HFF-Myc (cell line): ENCODE measurements at places on chromosomes 3 and 15.
A peak's percentile ranks its signal among the peaks of the same experiment; 100 is the strongest.

DNA sequence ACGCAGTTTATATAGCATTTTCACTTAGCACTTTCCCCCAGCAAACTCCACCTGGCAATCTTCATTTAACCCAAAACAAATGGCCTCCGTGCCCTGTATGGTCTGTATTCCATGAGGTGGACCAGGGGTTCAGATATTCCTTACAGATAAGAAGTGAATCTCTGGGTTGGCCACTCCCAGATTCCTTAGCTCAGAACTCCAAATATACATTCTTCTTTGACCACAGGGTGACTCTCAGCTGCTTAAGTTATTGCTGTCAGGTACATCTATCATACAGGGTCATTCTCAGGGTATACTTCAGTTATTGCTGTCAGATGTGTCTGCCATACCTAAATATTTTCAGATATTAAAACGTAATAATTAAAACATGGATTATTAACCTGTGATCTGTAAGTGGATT is 229.8 kb downstream of the TBL1XR1 start:
- no peak for DNase-seq

DNA sequence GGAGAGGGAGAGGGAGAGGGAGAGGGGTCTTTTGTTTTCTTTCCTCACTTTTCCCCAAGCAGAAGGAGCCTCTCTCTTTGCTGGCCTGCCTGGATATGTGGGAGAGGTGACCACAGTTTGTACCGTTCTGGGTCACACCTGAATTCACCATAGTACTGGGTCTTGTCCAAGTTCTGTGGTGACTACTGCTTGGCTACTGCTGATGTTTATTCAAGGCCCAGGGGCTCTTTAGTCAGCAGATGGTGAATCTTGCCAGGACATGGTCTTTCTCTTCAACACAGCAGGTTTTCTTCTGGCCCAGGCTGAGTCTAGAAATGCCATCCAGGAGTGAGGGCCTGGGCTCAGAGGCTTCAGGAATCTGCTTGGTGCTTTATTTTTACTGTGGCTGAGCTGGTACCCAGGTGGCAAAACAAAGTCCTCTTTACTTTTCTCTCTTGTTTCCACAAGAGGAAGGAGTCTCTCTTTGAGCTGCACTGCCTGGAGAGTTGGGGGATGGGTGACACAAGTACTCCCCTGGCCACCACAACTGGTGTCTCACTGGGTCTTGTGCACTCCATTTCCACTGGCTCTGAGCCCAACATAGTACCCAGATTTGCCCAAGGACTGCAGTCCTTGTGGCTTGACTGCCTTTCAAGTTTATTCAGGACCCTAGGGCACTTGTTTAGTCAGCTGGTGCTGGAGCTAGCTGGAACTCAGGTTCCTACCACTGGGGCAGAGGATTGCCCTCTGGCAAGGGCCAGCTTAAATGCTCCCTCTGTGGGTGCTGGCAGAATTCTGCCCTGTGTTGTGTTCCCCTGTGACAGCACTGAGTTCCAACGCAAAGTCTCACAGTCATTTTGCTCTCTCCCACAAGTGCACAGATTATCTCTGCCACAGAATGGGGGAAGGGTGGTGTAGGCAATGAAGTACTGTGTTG is 16.8 kb upstream of the CCNDBP1 start:
- no peak for DNase-seq

DNA sequence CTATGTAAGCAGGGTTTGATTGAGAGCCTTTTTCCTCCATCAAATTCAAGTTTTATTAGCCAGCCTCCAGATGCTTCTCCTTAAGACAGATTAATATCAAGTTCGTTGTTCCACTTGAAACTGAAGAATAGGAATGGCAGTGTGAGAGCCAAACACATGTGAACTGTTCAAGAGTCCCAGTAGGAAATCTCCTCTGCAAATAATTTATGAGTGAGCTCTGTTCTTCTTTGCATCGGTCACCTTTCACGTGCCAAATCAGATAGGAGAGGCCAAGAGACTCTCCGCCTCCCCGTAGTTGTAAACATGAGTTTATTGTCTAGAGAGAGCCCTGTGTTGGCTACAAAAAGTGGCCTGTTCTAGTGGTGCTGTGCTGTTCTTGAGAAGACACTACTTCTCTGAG is 372.1 kb upstream of the NR2F2 start:
- no peak for DNase-seq

DNA sequence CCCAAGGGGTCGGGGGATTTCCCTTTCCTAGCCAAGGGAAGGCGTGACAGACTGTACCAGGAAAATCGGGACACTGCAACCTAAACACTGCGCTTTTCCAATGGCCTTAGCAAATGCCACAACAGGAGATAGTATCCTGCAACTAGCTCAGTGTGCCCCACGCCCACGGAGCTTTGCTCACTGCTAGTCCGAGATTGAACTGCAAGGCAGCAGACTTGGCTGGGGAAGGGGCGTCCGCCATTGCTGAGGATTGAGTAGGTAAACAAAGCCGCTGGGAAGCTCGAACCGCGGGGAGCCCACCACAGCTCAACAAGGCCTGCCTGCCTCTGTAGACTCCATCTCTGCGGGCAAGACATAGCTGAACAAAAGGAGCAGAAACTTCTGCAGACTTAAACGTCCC is 72.3 kb upstream of the THRB start:
- DNase-seq: no peak

- no peak for DNase-seq
These were observed 7.3 kb upstream of the MCCC1 start for GRCh38 chr3:183106635-183107034.

GRCh38 chr15:28986108-28986507 is 100.3 kb downstream of the APBA2 start:
- no peak for DNase-seq

DNA sequence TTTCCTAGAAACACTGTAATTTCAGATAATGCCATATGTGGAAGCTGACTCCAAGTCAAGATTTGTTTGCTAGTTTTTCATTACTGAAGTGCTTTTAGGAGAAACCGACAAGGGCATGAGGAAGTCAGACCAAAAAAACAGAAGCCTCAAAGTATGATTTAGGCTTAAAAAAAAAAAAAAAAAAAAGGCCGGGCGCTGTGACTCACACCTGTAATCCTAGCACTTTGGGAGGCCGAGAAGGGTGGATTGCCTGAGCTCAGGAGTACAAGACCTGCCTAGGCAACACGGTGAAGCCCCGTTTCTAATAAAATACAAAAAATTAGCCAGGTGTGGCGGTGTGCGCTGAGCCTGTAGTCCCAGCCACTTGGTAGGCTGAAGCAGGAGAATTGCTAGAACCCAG is 11.6 kb downstream of the RPL15 start:
- no peak for DNase-seq

DNA sequence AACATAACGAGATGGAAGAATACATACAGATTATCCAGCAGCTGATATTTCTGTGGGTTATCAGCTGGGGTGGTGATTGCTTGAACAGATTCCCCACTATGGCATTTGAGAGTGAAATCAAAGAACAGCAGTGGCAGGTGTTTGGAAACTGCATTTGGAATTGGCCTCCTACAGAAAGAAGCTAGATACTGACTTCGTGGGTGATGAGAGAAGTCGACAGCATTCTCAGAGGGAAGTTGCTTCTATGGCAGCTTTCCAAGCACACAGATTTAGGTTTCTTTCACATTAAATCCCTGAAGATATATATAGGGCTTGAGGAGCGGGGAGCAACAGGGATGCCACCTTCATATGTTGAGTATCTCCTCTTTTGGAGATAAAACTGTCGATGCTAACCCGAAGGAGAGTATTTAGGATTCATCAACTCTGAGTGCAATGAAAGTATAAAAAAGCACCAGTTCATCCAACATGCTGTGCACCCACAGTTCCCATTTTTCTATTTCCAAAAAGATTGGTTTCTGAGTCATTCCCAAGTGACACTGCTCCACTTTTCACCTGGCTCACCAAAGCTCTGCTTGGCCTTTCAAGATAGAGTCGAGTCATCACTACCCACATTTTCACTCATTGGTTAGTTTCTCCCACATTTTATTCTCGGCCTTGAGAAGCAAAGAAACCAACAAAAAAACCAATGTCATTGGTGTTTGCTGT is 579.8 kb upstream of the SUCLG2 start:
- DNase-seq: no peak

DNA sequence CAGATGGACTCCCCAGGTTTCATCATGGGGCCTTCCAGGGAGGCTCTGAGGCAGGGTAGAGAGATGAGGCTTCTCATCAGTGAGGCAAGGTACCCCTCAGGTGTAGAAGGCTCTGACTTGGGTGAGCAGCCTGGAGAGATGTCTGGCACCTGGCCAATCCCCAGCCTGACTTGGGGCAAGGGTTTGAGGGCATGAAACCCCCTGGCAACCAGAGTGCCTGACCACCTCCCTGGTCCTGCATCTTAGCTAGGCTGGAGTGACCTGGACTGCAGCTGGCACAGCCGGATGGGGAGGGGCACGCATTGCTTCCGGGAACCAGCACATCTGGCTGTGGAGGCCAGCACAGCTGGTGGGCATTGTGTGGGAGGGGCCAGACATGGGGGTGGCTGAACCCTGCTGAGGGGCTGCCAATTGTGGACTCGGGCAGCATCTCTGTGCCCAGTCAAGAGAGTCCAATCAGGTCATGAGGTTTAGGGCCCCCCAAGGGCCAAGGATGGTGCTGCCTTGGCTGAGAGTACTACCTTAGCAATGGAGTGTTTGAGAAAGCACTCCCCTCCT is 1.9 kb downstream of the ZBTB47 start:
- no peak for DNase-seq

GRCh38 chr15:26433060-26433459 is 339.8 kb downstream of the GABRB3 start:
- no peak for DNase-seq

GRCh38 chr3:151356794-151357462 is 27.6 kb upstream of the P2RY13 start:
- DNase-seq: no peak

DNA sequence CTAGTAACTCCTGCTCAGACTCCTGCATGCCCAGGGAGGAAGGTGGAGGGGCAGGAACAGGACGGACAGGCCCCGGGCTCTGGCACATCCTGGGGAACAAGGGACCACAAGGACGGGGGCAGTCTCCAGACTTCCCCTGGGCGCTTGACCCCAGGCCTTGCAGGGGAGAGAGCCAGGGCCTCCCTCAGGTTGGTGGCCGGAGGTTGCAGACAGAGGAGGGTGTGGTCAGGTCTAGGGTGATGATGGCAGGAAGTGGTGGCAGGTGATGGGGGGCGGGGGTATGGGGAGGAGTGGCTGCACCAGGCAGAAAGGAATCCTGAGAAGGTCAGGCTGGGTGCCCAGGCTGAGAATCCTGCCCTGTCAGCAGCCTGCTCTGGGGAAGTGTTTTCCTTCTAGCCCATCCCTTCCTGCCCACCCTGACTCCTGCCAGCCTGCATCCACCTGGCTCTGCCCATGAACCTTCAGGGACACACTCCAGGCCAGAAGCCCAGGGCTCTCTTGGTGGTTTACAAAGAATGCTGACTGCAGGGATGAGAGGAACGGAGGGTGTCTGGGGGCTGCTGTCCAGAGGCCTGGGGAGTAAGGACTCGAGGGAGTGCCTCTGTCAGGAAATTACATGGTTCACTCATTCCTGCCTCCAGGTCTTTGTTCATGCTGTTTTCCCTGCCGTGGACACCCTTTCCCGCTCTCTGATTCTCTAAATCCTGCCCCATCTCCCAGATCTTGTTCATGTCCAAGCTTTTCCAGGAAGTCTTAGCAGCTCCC is 15.8 kb downstream of the LOXL1 start:
- no peak for DNase-seq

DNA sequence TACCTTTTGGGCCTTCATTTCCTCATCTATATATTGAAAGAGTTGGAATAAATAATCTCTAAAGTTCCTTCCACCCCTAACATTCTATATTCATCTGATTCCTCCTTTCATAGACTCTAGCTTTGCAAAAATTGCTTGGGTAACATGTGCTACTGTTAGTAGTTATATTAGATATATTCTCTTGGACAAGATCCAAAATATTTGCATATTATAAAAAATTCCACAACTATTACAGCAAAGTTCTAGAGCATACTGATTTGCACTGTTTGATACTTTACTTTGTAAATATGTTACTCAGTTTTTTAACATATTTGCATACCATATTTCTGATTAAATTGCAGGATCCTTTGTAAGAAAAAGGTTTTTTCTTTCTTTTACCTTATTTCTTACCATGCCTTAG is 95.9 kb upstream of the UBE2E2 start:
- DNase-seq: no peak

GRCh38 chr3:62587579-62588031 is 214.3 kb upstream of the FEZF2 start:
- peak; percentile 92 for DNase-seq

GRCh38 chr3:57018246-57018645 is 42.2 kb upstream of the SPATA12 start:
- no peak for DNase-seq

- peak; percentile 54 for DNase-seq
These were observed 14.5 kb downstream of the EFCAB12 start for GRCh38 chr3:129413687-129414506.

GRCh38 chr3:78812166-78812565 is 955.6 kb downstream of the ROBO1 start:
- DNase-seq: no peak

GRCh38 chr3:111803123-111803593 is 55.9 kb upstream of the PHLDB2 start:
- peak; percentile 94 for DNase-seq

GRCh38 chr15:68276668-68277067 is 877 bp upstream of the FEM1B start:
- DNase-seq: no peak

DNA sequence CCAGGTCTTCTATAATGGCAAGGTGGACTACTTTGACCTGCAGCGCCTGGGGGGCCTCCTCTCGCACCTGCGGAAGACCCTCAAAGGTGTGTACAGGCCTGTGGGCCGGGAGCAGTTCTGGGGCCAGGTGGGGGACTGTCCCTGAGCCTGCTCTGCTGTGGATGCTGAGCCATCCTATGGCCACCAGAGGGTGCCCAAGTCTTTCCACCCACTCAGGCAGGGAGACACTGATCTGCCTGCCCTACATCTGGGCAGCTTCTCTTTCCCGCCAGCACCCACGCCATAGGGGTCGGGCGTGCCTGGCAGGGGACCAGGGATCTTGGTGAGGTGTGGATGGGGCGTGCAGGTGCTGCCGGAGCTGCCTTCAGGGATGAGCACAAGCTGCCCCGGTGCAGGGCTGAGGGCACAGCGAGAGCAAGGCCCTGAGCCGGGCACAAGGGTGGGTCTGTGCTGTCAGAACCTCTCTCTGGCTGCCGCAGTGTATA is 14.1 kb downstream of the RNF123 start:
- peak; percentile 37 for DNase-seq

DNA sequence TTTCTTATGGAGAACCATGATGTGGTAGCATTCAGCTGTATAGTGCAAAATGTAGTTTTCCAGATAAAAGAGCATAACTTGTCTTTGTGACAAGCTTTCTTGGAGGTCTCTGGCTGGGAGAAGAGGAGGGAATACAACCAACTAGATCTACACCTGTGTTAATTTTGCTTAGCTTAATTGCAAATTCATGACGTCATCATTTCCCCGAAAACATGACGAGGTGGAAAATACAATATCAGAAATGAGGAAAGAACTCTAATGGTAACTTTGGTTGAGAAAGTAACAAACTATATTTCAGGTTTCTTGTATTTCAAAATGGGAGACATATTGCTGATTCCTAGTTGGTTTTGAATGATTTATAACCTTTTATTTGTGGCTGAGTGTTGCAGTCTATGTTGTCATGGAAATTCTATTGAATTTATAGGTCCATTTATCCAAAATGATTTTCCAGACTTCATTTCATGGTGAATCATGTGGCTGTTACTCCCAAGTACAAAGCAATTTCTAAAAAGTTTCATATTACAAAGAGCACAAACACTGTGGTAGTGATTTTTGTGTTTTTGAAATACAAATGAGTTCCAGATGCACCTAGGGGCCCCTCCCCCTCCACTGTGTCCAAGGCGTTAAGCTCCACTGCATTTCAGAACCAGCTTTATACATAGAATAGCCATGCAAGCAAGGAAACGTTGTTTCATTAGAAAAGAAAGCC is 307.2 kb downstream of the FEZF2 start:
- peak; percentile 82 for DNase-seq

GRCh38 chr3:16511681-16512434 is 1.6 kb downstream of the RFTN1 start:
- DNase-seq: no peak
